ENCODE measurements at places on chromosomes 5 and 9.

- DNase-seq = peak; percentile 60
These were observed 293.5 kb downstream of the HINT1 start for GRCh38 chr5:130871346-130872086.

DNA sequence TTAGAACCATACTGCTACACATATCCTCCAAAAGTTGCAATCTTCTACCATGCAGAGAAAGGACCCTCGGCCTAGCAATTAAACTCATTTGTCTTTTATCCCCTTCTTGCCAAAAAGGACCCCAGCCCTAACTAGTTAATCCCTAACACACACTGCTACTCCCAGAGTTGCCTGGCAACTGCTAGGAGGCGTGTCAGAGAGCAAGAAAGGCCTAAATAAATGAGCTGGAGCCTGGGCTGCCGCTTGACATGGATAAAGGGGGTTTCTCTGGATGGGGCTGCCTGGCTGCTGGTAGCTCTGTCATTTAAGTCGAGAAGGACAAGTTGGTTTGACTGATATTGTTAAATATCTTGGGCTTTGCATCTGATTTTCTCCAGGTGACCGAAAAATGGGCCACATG is 194.8 kb downstream of the CRB2 start:
- DNase-seq = no peak

GRCh38 chr9:81902626-81903025 is 25.6 kb upstream of the SPATA31D4 start:
- DNase-seq = no peak

DNA sequence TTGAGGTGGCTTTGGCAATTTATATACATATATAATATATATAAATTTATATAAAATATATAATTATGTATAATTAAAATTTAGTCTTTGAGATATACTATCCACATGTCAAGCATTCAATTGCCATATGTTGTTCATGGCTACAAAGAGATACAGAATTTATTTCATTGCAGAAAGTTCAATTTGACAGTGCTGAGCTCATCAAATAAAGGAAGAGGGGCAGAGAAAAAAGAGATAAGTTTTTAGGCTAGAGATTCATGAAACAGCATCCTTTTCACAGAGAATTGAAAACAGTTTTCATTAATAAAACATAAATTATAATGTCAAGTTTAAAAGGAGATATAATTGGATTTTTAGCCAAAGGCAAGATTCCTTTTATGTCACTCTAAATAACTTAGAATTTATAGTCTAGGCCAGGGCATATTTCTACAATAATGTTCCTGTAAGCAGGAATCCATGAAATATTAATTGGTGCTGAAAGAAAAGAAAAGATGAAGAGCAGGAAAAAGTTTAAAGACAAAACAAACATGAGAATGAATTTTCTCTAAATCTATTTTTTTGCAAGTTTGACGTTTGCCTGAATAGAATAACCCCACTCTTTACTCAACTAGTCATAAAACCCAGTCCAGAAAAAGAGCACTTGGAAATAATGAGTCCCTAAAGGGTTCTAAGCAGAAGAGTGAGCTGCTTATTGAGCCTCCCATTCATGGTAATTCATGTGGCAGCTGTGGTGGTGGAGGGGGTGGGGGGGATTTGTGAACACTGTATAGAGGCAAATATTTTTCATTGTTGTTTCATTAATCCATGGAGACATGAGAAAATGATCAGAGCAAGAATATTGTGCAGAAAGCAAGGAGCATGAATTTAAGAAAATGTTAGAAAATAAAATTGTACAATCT is 1279.5 kb downstream of the CDH12 start:
- DNase-seq = no peak

- DNase-seq = no peak
These were observed 318.8 kb downstream of the PIK3R1 start for GRCh38 chr5:68534131-68534940.

GRCh38 chr9:5876026-5876425 is 14.7 kb upstream of the MLANA start:
- no peak for DNase-seq

- DNase-seq = no peak
These were observed 51.0 kb downstream of the FER start for GRCh38 chr5:108798513-108799265.

- no peak for DNase-seq
These were observed 51.6 kb upstream of the C5orf46 start for GRCh38 chr5:147957901-147958300.

GRCh38 chr5:149419532-149419858 is 40.4 kb upstream of the IL17B start:
- DNase-seq = no peak

DNA sequence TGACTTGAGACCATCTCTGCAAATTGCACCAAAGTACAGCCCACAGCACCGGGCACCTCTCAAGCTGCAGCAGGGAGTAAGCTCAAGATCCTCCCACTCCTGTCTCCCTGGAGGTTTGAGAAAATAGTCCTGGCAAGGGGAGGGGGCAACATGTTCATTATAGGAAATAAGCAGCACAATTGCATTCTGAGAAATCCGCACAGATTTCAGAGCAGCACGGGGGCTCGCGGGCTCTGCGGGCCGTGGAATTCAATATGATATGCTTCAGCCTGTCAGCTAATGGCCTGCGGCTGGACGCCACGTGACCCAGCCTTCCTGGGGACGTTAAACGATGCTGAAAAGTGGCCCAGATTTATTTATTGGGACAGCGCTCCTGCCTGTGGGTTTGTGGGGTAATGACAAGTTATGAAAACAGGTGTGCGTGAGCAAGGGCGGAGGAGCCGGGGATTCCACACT is 156.4 kb downstream of the DAB2IP start:
- DNase-seq = no peak

DNA sequence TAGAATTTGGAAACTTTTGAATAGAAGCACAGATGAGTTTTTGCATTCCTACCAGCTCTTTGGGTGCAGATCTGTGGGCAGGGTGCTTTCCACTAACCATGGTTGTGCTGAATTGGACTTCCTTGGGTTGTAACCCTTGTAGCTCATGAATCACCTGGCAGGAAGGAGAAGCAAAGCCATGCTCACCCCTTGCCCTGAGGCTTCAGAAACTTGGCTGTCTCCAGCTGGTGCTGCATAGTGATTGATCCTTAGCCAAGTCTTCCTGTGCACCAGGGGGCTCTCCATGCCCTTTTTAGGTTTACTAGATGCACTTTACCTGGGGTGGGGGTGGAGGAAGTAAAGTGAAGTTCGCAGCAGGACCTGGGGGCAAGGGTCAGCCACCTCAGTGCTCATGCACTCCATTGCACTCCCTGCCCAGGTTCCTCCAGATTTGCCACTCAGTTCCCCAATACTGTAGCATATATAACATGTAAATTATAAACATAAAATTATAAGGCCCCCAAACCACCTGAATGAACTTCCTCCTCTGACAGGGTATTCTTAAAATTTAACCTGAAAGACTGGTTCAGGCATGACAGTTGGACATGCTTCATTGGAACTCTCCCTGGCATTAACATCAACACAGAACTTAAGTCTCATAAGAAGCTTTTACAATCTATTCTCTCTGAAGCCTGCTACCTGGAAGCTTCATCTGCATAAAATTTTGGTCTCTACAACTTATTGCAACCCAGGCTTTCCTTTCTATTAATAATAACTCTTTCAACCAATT is 25.8 kb upstream of the IFNA14 start:
- no peak for DNase-seq
